ENCODE measurements at places on chromosomes 6 and 20.

- no peak for DNase-seq
These were observed 257.9 kb downstream of the MAFB start for GRCh38 chr20:40431112-40431511.

- DNase-seq, result no peak
These were observed 80.5 kb downstream of the PRSS35 start for GRCh38 chr6:83592770-83593394.

- DNase-seq, result no peak
These were observed 69.4 kb downstream of the CDC5L start for GRCh38 chr6:44456966-44457292.

GRCh38 chr6:133764008-133764753 is 124.7 kb upstream of the TCF21 start:
- no peak for DNase-seq

DNA sequence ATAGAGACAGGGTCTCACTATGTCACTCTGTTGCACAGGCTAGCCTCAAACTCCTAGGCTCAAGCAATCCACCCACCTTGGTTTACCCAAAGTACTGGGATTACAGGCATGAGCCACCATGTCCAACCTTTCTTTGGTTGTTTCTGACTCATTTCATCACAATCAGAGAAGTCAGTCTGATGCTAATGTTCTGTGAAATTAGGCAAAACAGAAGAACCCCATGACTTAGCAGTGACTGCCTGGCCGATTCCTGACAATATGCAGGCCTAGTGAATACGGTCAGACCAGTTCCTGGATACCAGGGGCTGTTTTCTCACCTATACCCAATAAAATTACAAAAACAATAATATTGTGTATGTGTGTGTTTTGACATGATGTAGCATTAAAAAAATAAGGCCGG is 58.8 kb upstream of the BTN3A2 start:
- no peak for DNase-seq

- DNase-seq, result no peak
These were observed 20.7 kb upstream of the TOX2 start for GRCh38 chr20:43893930-43894329.

DNA sequence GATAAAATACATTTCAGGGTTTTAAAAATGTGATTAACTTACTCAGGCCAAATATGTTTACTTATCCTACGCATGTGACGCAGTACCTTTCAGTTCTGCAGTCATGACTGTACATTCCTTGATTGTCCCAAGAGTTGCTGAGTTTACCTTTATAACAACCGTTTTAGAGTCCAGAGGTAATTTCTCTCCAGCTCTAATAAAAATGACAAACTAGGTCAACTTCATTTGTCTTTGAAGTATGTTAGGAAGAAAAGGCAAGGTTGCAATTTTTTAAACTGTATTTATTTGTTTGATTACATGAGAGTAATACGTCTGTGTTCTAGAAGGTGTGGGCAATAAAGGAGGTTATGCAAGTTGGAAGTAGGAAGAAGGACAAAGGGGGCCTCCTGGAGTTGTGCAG is 38.6 kb upstream of the UBR2 start:
- DNase-seq, result no peak
